ENCODE measurements at places on chromosomes 16 and 17.

- DNase-seq: no peak
Observed at GRCh38 chr16:19507867-19508266, 14.0 kb downstream of the GDE1 start.

GRCh38 chr17:5560361-5560988 lies 23.8 kb downstream of the NLRP1 start:
- no peak for DNase-seq

DNA sequence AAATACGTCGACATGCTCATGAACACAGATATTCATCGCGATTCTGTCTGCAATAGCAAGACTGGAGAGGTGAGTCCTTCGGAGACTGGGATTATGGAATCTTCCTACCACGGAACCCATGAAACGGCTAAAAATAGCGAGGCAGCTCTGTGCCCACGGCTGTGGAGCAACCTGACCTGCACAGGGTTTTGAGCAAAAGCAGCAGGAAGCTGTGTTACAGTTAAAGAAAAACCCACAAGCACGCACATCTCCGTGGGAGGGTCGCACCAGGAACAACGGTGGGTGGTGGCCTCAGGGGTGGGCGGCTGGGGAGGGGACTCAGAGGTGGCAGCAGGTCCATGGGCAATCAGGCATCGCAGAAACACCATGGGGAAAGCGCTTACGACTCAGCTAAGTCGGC lies 24.8 kb downstream of the SLC38A10 start:
- no peak for DNase-seq

- no peak for DNase-seq
Observed at GRCh38 chr17:39670746-39671145, 2.5 kb downstream of the PNMT start.

DNA sequence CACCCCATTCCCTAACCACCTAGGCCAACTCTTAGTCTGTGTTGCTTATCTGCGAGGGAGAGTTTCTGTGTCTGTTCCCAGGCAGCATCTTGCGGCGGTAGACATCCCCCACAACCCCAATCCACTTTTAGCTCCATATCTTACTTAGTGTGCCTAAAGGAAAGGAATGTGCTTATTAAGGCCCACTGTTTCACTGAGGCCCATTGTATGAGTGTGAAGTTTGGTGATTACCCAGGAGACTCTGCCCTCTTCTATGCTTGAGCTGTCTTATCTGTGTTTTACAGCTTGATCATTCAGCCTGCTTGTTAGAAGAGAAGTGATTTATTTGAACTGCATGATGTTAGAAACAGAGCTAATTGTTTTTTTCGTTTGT lies 10.3 kb upstream of the MLYCD start:
- no peak for DNase-seq

DNA sequence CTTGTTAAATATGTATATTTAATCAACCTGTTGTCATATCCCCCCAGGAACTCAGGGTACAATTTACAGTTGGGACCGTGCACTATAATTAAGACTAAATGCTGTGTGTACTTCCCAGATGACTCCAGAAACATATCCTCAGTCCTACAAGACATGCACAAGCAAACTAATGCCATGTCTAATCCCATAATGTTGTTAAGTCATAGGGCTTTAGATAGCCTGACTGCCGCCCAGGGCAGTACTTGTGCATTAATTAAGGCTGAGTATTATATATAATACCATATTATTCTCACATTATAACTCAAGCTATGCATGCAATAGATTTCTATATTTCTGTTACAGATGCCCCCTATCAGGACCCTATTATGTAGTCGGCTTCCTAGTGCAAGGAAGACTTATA lies 20.1 kb upstream of the CPHXL start:
- DNase-seq: no peak

DNA sequence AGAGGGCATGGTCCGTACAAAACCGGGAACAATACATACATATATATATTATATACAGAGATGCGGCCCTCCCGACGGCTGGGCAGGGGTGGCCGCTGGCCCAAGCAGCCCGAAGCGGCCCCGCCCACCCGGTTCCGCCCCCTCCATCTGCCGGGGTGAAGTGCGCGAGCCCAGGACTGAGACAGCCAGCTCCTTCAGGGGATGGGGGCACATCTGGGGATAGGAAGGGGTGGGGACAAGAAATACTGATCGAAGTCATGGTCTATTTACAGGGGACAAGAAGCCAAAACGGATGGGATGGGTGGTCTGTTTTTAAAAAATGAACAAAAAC lies 3.8 kb upstream of the SAMD14 start:
- DNase-seq: no peak

- no peak for DNase-seq
Observed at GRCh38 chr16:73051961-73052360, 4.0 kb upstream of the ZFHX3 start.

- DNase-seq: no peak
Observed at GRCh38 chr17:74525781-74526288, 5.4 kb downstream of the CD300LB start.

DNA sequence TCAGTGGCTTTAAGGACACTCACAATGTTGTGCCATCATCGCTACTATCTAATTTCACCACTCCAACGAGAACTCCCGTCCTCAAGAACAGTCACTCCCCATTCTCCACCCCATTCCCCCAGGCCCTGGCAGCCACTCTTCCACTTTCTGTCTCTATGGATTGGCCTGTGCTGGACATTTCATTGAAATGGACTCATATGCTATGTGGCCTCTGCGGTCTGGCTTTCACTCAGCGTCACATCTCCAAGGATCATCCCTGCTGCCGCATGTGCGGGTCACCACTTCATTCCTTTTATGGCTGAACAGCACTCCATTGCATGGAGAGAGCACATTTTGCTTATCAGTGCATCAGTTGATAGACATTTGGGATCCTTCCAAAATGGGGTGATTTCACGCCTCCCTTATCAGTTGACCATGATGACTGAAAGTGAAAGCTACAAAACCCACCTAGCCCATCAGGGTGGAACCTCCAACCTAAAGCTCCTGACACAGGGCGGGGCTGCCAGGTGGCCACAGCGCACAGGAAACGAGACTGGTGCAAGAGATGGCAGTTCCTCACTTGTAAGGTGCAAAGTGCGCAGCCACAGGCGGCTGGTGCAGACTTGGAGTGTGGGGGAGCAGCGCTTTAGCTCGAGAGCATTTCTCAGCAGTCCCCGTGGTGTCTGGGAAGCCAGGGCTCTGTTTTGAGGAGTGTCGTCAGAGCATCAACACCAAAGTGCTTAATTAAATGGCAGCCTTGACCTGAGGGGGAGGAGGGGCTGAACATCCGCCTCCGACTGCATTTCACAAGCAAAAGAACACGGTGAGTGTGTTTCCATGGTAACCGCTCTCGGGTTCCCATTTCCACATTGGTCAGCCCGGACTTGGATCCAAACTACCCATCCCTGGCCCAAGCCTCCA lies 23.8 kb downstream of the COTL1 start:
- DNase-seq: peak; percentile 53

GRCh38 chr17:885971-886571 lies 93.5 kb downstream of the NXN start:
- DNase-seq: no peak

DNA sequence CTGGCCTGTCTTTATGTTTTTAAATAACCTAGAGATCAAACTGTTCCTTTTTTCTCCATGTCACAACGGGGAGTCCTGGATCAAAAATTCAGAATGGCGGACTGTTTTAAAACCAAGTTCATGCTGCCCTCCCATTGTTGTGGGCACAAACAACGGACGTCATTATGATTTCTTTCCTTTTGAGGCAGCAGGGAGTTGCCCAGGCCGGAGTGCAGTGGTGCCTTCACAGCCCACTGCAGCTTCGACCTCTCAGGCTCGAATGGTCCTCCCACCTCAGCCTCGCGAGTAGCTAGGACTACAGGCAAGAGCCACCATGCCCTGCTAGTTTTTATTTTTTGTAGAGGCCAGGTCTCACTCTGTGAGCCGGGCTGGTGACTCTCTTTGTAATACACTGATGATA lies 26.5 kb downstream of the NDE1 start:
- no peak for DNase-seq

- no peak for DNase-seq
Observed at GRCh38 chr17:27538156-27538955, 82.1 kb downstream of the KSR1 start.

- DNase-seq: no peak
Observed at GRCh38 chr16:66164581-66165247, 201.8 kb upstream of the CDH5 start.

All from stimulated activated CD4-positive, alpha-beta T cell treated with anti-CD3 and anti-CD28 coated beads, TNF-alpha, amount 100 ng/mL, for 1 hour (primary cell).